ELF-1 (cell line): ENCODE measurements at places on chromosomes 2 and 18.

- DNase-seq = no peak
Measured at GRCh38 chr2:127063701-127064590, 43.0 kb downstream of the BIN1 start.

DNA sequence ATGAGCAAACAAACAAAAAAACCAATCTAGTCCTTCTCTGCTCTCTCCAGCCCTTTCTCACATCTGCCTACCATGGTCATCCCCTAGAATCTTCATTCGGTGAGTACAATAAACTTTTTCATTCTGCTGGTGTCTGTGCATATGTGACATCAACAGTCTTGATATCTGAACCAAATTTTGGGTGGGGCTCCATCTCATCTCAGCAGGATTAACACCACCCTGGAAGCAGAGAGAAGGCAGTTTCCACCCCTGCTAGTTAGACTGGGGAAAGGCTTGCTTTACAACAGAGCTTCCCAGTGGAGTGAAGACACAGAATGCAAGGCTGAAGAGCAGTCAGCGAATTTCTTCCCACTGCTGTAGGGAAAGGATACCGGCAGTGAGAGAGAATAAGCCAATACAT, 116.9 kb downstream of the TMEM131 start:
- DNase-seq = no peak

GRCh38 chr18:52536039-52536438, 196.0 kb downstream of the DCC start:
- DNase-seq = no peak

- peak; percentile 4 for DNase-seq
Measured at GRCh38 chr2:63486861-63487290, 101.4 kb downstream of the WDPCP start.

- no peak for DNase-seq
Measured at GRCh38 chr2:11094021-11094810, 61.1 kb upstream of the SLC66A3 start.

DNA sequence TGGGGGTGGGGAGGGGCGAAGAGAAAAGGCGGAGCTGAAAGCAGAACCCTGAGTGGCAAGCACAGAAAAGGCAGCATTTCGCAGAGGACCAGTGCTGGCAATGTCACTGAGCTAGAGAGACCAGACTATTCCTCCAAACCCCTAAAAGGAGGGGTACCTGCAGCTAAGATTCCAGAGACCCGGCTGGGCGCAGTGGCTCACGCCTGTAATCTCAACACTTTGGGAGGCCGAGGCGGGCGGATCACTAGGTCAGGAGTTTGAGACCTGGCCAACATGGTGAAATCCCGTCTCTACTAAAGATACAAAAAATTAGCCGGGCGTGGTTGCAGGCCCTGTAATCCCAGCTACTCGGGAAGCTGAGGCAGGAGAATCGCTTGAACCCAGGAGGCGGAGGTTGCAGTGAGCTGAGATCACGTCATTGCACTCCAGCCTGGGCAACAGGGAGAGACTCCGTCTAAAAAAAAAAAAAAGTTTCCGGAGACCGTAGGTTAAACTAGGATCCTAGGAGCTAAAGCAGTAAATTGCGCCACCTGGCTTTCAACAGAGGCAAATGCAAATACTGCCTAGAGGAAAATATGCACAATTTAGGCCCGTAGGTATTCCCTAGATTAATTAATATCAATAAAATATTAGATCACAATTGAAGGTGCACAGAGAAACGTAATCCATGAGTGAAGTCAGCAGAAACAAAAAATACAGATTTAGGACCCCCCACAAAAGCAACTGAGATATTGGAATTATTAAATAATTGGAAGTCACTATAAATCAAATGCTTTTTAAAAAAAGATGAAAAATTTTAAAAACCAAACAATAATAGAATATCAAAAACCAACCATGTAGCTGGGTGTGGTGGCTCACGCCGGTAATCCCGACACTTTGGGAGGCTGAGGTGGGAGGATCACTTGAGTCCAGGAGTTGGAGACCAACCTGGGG, 4.9 kb downstream of the UCN start:
- DNase-seq = peak; percentile 69

DNA sequence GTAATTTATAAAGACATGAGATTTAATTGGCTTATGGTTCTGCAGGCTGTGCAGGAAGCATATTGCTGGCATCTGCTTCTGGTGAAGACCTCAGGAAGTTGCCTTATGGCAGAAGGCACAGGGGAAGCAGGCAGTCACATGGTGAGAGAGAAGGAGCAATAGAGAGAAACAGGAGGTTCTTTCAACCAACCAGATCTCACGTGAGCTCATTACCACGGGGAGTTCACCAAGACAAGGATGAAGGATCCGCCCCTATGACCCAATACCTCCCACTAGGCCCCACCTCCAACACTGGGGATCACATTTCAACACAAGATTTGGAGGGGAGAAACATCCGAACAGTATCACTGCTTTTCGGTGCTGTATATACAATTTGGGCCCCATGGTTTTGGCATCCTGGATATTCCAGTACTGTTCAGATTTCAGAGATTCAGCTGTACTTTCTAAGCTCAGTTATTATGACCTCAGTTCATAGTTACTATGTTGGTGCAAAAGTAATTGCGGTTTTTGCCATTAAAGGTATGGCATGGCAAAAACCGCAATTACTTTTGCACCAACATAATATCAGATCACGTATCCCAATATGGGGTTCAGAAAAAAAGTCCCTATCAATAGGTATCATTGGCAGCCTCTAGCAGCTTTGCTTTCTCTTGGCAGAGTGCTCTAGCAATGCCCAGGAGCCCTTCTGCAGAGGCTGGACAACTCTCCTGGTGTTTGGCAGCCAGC, 189.6 kb upstream of the SIX3 start:
- DNase-seq = peak; percentile 62

DNA sequence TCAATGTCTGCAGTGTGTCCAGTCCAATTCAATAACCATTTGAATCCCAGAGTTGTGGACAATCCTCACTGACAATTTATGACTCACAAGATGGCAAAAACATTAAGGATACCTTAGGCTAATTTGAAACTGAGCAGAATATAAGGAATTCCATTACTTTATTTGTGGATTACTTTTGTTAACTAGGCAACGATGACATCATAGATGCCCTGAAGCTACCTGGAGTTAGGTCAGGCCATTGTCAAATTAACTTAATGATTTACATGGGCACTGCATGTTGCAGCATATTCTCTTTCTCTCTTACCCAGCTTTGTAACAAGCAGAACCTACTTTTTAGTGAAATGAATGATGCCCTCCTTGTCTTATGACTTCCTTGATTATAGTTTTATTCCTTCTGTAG, 100.0 kb upstream of the CDCA7 start:
- no peak for DNase-seq
